C1 segment of cervical spinal cord (tissue), 14 donors: ENCODE measurements at places on chromosomes 4 and X.

- DNase-seq, result no peak
Observed at GRCh38 chr4:3123181-3123671, 48.7 kb downstream of the HTT start.

- no peak for DNase-seq
Observed at GRCh38 chr4:121421594-121421993, 40.8 kb upstream of the QRFPR start.

- no peak for DNase-seq
Observed at GRCh38 chr4:56941403-56941802, 33.7 kb downstream of the REST start.

- no peak for DNase-seq
Observed at GRCh38 chrX:12820737-12821136, 29.5 kb downstream of the PRPS2 start.

DNA sequence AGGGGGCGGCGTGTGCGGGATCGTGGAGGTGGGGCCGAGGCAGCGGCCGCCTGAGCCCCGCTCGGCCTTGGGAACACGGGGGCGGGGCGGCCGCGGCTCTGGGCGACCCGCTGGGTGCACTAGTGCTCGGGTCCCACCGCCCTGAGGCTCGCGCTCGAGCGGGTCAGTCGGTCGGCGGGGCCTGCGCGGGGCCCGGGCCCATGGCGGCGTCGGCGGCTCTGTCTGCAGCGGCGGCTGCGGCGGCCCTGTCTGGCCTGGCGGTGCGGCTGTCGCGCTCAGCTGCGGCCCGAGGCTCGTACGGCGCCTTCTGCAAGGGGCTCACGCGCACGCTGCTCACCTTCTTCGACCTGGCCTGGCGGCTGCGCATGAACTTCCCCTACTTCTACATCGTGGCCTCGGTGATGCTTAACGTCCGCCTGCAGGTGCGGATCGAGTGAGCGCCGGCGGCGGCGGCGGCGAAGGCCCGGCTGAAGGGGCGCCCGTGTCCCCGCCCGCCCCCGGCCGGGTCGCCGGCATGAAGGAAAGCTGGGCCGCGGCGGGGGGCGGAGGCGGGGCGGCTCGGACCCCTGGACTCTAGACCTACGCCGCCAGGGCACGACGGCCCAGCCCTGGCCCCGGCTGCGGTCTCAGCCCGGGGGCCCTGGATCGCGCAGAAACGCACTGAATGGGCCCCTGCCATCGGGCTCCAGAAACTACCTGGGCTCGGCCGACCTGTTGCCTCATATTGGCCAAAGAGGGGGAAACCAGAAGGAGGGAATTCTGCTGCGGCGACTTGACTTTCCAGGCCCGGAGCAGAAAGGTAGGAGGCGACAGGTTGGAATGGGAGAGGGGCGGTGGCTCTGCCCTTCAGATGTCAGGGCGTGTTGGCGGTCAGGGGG is at the start of gene SMIM10L2A:
SMIM10L2A (plus strand) TSS at position 13 of the 878 bp plus-strand sequence; CDS start at position 201, 188 bp downstream.
- DNase-seq, result no peak

DNA sequence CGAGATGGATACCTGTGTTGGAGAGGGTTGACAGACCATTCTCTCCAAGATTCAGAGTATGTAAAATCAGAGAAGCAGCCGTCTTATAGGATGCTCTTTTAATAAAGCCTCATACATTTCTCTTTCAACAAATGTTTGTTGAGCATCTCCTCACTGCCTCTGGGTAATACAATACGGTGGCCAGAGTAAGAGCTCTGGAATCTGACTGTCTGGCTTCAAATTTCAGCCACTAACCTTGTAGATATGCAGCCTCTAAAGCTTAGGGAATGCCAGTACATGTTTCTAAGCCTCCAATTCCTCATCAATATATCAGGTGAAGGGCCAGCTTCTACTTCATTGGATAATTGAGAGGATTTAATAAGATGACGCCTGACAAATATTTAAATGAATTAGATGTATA is 61.3 kb downstream of the CLNK start:
- no peak for DNase-seq

GRCh38 chr4:70533211-70533610 is 14.8 kb downstream of the AMTN start:
- no peak for DNase-seq

DNA sequence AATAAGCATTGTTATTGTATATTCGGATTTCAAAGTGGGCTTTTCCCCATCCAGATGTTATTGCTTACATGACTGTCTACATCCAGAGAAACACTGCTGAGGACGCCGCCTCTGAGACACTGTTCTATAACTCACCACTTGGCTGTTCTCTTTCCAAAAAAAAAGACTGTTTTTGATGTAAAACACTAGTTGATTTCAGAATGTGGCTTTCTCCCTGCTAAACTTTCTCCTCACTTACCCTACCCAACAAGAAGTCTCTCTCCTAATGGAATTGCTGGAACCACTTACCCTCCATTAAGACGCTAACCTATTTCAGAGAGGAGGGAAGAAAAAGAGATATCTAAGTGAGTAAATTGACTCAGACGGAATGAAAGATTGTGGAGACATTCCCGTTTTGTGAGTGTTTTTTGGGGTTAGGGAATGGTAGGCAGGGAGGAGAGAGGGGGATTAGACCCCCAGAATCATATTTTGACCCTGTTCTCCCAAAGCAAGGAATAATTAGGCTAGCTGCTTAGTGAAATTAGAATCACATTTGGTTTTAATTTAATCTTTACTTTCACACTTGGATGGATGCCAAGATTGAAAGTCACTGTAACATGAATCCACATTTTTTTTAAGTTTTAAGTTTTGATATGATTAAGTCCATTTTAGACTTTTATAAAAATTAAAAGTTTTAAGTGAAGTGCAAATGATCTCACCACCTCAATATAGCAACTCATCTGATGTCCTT is 174.9 kb downstream of the CHIC2 start:
- no peak for DNase-seq

GRCh38 chrX:100208076-100208475 is 202.0 kb downstream of the PCDH19 start:
- no peak for DNase-seq

DNA sequence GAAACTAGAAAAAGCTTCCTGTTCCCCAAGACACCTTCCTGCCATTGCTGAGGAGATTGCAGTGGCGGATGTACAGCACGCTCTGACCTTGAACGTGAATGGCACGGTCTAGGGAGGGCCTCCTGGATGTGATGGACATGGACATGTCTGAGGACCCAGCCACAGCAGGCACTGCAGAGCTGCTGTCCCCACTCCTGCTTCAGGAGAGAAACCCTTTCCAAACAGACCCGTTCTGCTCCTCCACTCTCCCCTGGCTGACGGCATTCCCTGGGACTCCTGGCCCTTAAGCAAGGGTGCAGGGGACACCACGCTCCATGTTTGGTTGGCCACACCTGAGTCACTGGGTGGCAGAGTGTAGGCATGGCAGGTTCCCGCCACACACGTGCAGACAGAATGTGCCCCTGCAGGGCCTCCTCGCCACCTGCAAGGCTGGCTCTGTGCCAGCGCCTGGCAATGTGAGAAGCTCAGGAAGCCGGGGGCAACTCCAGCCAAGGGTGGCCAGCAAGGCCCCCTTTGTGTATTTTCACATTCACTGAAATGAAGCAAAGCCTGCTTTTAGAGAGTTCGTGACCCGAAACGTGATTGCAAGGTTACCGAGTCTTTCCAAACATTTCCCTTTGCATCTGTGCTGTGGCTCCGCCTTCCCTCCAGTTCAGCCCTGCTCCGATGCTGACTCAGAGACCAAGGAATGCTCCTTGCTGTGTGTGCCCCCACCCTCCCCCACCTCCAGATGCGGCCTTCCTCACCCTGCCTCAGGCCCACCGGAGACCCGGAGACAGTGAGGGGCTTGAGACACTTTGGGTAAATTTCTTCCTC is 46.1 kb downstream of the HTRA3 start:
- DNase-seq, result no peak

GRCh38 chr4:148717988-148718387 is 275.8 kb upstream of the NR3C2 start:
- DNase-seq, result no peak

- DNase-seq, result no peak
Observed at GRCh38 chrX:70485466-70485865, 40.8 kb downstream of the DLG3 start.

GRCh38 chrX:131235768-131236545 is 53.1 kb downstream of the IGSF1 start:
- no peak for DNase-seq

DNA sequence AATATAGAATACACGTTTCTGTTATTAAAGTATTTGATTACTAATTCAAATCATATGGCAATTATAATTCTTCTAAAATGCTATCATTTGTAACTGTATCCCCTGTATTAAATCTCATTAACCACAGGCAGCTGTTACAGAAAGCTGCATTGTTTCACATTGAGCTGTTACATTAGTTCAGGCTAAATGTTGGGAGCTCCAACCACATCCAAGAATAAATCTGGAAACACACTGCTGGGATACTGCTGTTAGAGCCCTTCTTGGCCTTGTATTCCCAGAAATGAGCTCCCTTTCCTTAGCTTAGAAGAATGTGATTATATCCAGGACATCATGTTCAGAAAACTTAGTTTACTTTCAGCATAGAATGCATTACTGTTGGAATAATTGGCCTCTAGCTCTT is 48.2 kb downstream of the GUCY1B1 start:
- DNase-seq, result no peak

DNA sequence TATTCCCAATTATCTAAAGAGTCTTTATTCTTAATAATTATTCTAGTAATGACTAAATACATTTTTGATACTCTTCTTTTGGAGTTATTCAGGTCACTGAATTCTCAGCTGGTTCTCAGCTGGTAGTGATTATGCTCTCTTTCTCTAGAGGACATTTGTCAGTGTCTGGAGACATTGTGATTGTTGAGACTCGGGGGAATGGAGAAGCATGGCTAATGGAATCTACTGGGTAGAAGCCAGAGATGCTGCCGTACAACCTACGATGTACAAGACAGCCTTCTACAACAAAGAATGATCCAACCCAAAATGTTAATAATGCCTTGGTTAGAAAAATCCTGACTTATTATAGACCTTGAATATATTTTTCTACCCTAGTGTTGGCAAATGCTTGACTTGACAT is 149.2 kb upstream of the ANKRD50 start:
- no peak for DNase-seq

DNA sequence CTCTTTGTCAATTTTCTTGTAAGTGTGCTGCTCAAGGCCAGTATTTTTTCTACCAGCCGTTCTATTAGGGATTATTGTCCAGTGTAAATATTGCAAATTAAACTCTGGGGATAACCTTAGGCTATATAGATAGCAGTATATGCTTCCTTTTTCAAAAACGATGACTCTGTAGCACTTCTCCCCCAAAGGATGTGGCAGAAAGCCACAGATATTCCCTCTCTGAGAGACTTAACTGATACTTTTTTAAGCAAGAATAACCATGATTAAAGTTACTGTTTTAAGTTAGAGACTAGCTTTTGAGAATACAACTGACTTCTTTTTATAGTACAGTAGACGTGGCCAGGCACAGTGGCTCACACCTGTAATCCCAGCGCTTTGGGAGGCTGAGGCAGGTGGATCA is 130.0 kb downstream of the FHIP1A start:
- no peak for DNase-seq

GRCh38 chrX:112889400-112889799 is 48.8 kb upstream of the AMOT start:
- no peak for DNase-seq

DNA sequence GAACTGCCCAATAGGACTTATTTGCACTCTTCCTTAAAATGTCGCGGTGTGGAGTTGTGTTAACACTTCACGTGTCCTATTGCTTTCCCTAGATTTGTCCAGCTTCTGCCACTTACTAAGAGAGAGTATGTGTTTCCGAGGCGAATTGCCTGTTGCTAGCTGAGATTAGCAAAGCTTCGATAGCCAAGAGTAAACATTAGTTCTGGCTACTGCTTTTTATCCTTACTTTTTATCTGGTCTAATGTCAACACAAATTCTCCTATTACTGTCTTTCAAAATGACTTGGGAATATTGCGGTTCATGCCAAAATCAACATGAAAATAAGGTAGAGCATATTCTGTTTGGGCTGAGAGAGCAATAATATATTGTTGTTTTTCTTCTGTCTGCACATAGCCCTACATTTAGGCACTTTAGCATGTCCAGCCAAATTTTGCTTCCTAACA is 90.4 kb upstream of the VEGFC start:
- no peak for DNase-seq

DNA sequence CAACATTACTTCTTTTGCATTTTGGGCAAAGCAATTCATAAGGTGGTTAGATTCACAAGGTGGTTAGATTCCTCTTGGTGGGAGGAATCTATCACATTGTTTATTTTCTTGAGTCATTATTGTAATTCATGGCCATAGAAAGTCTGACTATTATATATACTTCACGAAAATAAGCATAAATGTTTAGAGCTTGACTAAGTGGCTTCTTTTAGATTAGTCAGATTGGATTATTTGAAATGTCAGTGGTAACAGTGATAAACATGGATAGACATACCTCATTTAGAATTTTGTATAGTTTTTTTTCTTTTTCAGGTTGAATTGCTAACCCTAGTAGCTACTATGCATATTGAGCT is 24.9 kb upstream of the DYNLT3 start:
- DNase-seq, result no peak

DNA sequence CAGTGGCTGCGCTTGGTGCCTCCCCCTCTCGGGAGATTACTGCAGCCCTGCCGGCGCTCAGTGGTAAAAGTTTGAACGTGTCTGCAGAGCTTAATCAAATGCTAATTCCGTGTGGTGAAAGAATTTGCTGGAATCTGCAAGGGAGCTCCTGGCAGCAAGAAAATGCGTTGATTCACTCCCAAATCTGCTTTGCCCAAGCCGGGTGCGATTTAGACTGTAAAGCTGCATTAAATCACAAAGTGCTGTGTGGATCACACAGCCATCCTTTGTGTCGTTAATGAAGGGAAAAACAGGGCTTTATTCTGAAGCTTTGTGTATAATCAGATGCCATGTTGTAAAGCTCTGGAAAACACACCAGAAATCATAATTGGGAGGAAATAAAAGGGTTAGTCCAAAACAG is 444.1 kb downstream of the BCOR start:
- peak; percentile 6 for DNase-seq

- no peak for DNase-seq
Observed at GRCh38 chr4:54566608-54567007, 91.1 kb upstream of the KIT start.

GRCh38 chr4:129037093-129037492 is 56.2 kb downstream of the SCLT1 start:
- DNase-seq, result no peak

- DNase-seq, result no peak
Observed at GRCh38 chrX:10842646-10843045, 222.3 kb upstream of the MID1 start.

- DNase-seq, result no peak
Observed at GRCh38 chrX:140425712-140426395, 79.0 kb downstream of the SOX3 start.
